Astrocyte (in vitro differentiated cells and primary cell): ENCODE measurements at places on chromosomes 16 and 17. TPM values are rescaled to one million over a fixed set of nuclear protein-coding genes. Genes with fewer than 3 reads are reported as not detected.

DPH1 gene
- 25.8 and 26.7 TPM in 2 replicates for total RNA-seq

SCGB1C2 gene
- total RNA-seq, result not detected in 2 replicates

HASPIN gene
- 1.7 and 2.4 TPM in 2 replicates for total RNA-seq

- peak; percentile 34 for DNase-seq
Observed at GRCh38 chr16:3951861-3952736, 71.6 kb upstream of the CREBBP start.

DNA sequence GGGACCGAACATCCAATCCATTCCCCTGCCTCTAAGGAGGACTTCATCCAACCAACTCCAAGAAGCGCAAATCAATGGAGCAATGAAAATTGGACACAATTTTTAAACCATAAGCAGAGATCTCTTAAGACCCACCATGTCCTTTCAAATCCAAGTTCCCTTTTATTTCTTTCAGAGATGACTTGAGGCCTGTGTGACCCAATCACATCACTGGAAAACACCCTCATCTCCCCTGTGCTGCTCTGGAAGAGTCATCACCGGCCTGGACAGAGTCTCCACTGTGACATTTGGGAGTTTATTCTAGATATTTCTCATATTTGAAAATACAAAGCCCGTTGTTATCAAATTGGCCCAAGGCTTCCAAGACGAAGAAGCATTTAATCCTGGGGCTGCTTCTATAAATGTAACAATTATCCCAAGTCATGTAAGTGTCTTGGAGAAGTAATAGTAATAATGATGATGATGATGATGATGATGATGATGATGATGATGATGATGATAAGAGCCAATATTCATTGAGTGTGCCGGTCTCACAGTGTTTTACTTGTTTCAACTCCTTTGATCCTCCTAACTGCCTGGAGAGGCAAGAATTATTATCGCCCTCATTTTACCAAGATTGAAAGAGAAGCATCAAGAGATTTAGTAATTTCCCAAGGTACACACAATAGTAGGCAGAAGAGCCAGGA lies 72.1 kb downstream of the COPRS start:
- no peak for DNase-seq

- DNase-seq, result no peak
Observed at GRCh38 chr17:66583112-66583748, 251.7 kb upstream of the CACNG5 start.
